ENCODE measurements at places on chromosomes 13 and 19.
A peak's percentile ranks its signal among the peaks of the same experiment; 100 is the strongest.

- no peak for DNase-seq
Observed at GRCh38 chr19:53883231-53883661, 1.2 kb downstream of the PRKCG start.

GRCh38 chr19:48628486-48629296 lies 8.5 kb downstream of the DBP start:
- no peak for DNase-seq

- DNase-seq = no peak
Observed at GRCh38 chr13:44726214-44726613, 150.1 kb upstream of the TSC22D1 start.

GRCh38 chr13:29384871-29385270 lies 210.6 kb downstream of the SLC7A1 start:
- no peak for DNase-seq

- no peak for DNase-seq
Observed at GRCh38 chr13:99339736-99340397, 32.7 kb upstream of the GPR183 start.

DNA sequence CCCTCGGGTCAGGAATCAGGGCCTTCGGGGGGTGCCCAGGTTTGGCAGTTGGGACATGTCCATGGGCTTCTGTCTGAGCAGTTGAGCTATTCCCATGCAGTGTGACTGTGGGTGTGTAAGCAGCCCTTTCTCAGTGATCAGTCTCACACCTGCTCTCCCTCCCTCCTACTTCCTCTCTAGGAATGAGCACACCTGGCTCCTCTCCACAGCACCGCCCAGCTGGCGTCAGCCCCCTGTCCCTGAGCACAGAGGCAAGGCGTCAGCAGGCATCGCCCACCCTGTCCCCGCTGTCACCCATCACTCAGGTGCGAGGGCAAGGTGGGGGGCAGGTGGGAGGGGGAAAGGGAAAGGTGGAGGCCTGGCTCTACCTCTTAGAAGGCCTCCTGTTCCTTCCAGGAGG lies 25.9 kb downstream of the COMP start:
- no peak for DNase-seq

- DNase-seq = no peak
Observed at GRCh38 chr13:112779856-112780604, 90.2 kb downstream of the ATP11A start.

DNA sequence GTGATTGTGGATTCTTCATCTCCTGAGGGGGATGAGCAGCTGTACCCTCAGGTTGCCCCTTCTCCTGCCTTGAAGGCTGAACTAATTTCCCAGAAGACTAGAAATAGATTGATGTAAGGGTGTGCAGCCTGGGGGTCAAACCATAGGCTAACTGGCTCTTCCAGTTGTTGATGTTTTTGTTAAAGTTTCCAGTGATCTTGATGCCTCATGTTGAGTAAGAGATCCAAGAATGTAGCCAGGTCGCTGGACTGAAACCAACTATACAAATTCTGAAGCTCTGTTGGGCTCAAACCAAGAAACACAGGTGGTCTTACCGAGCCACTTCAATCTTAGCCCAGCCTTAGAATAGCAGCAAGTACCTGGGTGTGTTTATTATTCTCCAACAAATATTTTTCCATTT lies 391.8 kb downstream of the KLF5 start:
- no peak for DNase-seq

GRCh38 chr19:27935669-27936068 lies 1277.3 kb downstream of the UQCRFS1 start:
- DNase-seq = no peak

GRCh38 chr19:18278521-18279265 lies 2.7 kb downstream of the JUND start:
- no peak for DNase-seq

DNA sequence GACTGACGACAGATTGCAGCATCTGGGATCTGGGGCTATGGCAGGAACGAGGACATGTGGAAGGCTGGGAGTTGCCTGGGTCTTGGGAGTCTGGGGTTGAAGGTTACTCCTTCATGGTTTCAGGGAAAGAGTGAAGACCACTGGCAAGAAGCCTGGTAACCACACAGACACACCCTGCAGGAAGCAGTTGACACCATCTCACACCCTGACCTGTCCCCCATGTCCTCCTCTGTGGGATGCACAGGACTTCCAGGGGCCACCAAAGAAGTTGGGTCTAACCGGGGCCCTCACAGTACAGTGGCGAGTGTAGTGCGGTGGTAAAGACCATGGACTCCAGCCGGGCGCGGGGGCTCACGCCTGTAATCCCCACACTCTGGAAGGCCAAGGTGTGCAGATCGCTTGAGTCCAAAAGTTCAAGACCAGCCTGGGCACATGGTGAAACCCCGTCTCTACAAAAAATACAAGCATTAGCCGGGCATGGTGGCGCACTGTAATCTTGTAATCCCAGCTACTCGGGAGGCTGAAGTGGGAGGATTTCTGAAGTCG lies 10.6 kb upstream of the FFAR2 start:
- no peak for DNase-seq

DNA sequence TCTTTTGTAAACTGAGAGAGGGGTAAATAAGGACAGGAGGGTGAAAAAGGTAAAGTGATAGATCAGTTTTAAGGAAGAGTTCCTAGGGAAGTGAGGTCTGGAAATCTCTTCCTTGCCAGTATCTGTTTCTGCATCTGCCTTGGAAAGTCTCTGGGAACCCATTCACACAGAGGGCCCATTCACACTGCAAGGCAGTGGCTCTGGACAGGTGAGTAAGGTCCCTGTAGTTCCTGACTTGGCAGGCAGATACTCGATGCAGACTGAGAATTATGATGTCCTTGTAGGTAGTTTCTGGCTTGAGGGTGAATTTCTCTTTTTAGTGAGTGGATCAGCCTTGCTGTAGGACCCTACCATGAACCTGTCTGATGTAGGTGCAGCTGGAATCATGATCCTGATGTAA lies 293.3 kb downstream of the NALCN start:
- no peak for DNase-seq

GRCh38 chr13:78137404-78138142 lies 218.9 kb upstream of the EDNRB start:
- peak; percentile 13 for DNase-seq

- DNase-seq = peak; percentile 25
Observed at GRCh38 chr13:49495783-49496762, at the start of gene PHF11. Gene PHF11 (plus strand): TSS chr13:49495953. CDS start chr13:49496002, 49 bp downstream.
